Dermis blood vessel endothelial cell (primary cell): ENCODE measurements at places on chromosomes 16 and 17. TPM values are rescaled to one million over a fixed set of nuclear protein-coding genes. Genes with fewer than 3 reads are reported as not detected.

KCNJ18 gene
- not detected in 2 replicates for total RNA-seq

TEX19 gene
- total RNA-seq = 0.05 TPM in 1 of 2 replicates, not detected in the other

SLC13A2 gene
- not detected in 2 replicates for total RNA-seq

CLDN6 gene
- not detected in 2 replicates for total RNA-seq

TMIGD1 gene
- not detected in 2 replicates for total RNA-seq

SBK1 gene
- total RNA-seq = under 0.01 and 0.14 TPM in 2 replicates

C1QTNF1 gene
- total RNA-seq = 14.6 and 16.9 TPM in 2 replicates

CETP gene
- 10.9 and 11.4 TPM in 2 replicates for total RNA-seq

PNMT gene
- total RNA-seq = 1.2 and 1.7 TPM in 2 replicates

ZPBP2 gene
- total RNA-seq = not detected in 2 replicates

KRT16 gene
- total RNA-seq = 0.28 and 0.51 TPM in 2 replicates

ACSM3 gene
- total RNA-seq = under 0.01 and 0.23 TPM in 2 replicates

NCBP3 gene
- total RNA-seq = 20.9 and 23.8 TPM in 2 replicates

LCAT gene
- 3.3 and 6.5 TPM in 2 replicates for total RNA-seq

SLC6A2 gene
- total RNA-seq = not detected in 2 replicates

SLC52A1 gene
- 0.17 and 0.47 TPM in 2 replicates for total RNA-seq

FAM171A2 gene
- total RNA-seq = 7.0 and 9.7 TPM in 2 replicates

CNTNAP4 gene
- total RNA-seq = not detected in 2 replicates

ANKRD40CL gene
- total RNA-seq = not detected in 2 replicates

SLC35G6 gene
- total RNA-seq = not detected in 2 replicates

NCOR1 gene
- total RNA-seq = 114 and 140 TPM in 2 replicates

TLCD2 gene
- 1.7 and 1.8 TPM in 2 replicates for total RNA-seq

PPP1R27 gene
- total RNA-seq = not detected in 2 replicates

TBC1D3 gene
- not detected in 2 replicates for total RNA-seq

TBC1D26 gene
- total RNA-seq = not detected in 2 replicates

LPO gene
- under 0.01 TPM in 1 of 2 replicates, not detected in the other for total RNA-seq

RHOT1 gene
- total RNA-seq = 36.8 and 40.3 TPM in 2 replicates

CIAO3 gene
- total RNA-seq = 34.6 and 42.4 TPM in 2 replicates

SGCA gene
- not detected in 2 replicates for total RNA-seq

DPEP1 gene
- 1.0 and 2.7 TPM in 2 replicates for total RNA-seq

C16orf89 gene
- not detected in 2 replicates for total RNA-seq

HOXB5 gene
- 0.17 and 0.23 TPM in 2 replicates for total RNA-seq

PPL gene
- total RNA-seq = 3.6 and 7.0 TPM in 2 replicates

ATMIN gene
- 40.0 and 43.9 TPM in 2 replicates for total RNA-seq

SYCE1L gene
- 3.0 and 3.4 TPM in 2 replicates for total RNA-seq

TBC1D3I gene
- 0.05 and 0.17 TPM in 2 replicates for total RNA-seq

TRAP1 gene
- total RNA-seq = 48.3 and 97.4 TPM in 2 replicates

TMEM238L gene
- total RNA-seq = not detected in 2 replicates

WFDC1 gene
- total RNA-seq = not detected in 2 replicates

CCL8 gene
- total RNA-seq = 0.05 and 0.17 TPM in 2 replicates

SDR42E2 gene
- not detected in 2 replicates for total RNA-seq

NPIPA3 gene
- 0.17 and 0.28 TPM in 2 replicates for total RNA-seq

FBXO39 gene
- total RNA-seq = 3.7 and 4.3 TPM in 2 replicates
